Stimulated activated CD8-positive, alpha-beta memory T cell treated with anti-CD3 and anti-CD28 coated beads, Interleukin-7, amount 100 ng/mL, for 1 hour (primary cell): ENCODE measurements at places on chromosomes 4 and X.

DNA sequence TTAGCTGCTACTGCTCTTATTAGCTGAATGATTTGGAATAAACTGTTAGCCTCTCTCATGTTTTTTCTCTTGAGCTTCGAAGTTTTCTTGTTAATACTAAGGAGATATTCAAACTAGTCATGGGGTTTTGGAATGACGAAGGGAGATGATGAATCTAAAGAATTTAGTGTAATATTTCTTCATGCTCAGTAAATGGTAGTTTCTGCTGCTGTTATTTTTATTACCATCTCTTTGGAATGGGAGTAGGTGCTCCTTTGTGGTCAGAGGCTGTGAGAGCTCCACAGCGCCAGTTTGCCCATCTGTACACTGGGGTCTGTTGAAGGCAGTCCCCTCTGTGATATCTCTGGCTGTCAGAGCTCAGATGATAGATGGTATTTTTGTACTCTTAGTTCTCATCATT lies 33.7 kb downstream of the HTT start:
- no peak for DNase-seq

DNA sequence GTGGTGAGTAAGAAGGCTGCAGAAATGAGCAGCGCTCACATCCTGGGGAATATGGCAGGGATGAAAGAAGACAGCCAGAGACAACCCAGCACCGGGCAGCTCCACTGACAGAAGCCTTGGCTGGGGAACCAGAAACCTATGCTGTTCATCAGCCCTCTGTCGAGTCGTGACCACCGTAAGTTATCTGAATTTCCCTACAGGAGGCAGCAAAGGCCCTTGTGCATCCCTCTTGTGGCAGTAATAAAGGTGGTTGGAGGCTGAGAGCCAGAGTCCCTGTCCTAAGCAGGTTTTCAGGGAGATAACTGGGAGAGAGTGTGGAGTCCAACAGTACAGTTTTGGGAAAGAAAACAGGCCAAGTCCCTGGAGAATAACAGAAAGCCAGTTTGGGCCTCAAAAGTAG lies 194.0 kb upstream of the BOD1L1 start:
- no peak for DNase-seq

GRCh38 chrX:16416588-16416987 lies 233.4 kb upstream of the S100G start:
- no peak for DNase-seq

DNA sequence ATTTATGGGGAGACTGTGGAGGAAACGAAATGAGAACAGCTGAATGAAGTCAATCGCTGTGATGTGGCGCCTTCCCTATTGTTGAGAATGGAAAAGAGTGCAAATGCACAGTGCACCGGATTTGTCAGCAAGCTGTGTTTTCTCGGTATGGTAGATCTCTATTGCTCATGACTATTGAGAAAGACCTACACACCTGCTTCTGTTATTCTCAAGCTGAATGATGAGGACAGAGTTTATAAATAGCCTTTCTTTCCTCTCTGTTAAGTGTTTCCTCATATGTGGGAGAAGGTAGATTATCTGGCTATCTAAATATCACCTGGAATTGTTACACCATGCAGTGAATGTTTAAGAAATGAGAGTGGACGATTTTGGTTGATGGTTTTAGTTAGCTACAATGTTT lies 650.7 kb downstream of the IL1RAPL1 start:
- DNase-seq, result no peak

- DNase-seq, result no peak
These were observed 77.4 kb downstream of the PSAPL1 start for GRCh38 chr4:7357323-7357722.

DNA sequence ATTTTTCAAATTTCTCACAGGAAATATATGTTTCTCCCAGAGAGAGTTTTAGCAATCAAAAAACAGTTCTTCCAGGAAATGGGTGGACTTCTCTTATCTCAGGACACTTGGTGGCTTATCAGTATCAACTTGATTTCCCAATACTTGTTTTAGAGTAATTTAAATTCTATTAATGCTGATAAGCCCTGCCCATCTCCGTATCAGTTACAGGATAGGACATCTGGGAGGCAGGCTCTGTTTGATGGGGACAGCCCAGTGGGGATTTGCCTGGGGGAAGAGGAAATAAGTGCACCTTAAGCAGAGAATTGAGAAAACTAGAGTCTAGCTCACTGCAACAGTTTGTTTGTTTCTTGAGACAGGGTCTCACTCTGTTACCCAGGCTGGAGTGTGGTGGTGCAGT lies 43.2 kb upstream of the PDGFRA start:
- no peak for DNase-seq

- no peak for DNase-seq
These were observed 89.0 kb upstream of the LIMCH1 start for GRCh38 chr4:41448934-41449333.

DNA sequence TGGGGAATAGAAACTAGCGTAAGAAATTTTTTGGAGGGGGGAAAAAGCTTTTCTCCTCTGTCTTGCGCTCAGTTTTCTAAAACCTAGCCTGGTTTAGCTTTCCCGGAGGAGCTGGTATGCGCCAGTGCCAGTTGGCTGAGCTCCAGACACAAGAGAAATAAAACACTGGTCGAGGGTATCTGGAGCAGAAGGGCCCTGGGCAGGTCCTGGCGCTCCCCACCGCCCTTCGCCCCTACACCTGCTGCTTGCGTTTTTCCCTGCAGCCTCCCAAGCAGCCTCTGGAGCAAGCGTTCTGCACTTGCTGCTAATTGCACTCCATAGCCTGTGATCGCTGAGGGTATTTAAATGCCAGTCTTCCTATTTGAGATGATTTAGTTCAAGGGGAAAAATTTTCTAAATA lies 816 bp downstream of the EREG start:
- no peak for DNase-seq

DNA sequence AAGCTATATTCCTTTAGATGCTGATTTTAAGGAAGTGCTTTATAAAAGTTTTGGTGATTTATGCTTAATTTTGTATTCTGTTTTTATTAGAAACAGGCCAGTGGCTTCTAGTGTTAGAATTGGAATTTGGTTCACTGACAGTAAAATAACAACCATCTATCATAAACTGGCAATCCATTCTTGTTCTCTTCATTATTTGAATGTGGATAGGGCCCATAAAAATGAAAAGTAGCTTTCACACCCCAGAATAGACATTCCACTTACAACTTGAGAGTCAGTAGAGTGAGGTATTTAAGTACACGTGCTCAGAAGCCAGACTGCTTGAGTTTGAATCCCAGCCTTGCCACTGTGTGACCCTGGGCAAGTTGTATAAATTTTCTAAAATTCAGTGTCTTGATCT lies 232.4 kb upstream of the CTSO start:
- DNase-seq, result no peak

- DNase-seq, result no peak
These were observed 367.4 kb downstream of the UNC5C start for GRCh38 chr4:95181243-95181995.

DNA sequence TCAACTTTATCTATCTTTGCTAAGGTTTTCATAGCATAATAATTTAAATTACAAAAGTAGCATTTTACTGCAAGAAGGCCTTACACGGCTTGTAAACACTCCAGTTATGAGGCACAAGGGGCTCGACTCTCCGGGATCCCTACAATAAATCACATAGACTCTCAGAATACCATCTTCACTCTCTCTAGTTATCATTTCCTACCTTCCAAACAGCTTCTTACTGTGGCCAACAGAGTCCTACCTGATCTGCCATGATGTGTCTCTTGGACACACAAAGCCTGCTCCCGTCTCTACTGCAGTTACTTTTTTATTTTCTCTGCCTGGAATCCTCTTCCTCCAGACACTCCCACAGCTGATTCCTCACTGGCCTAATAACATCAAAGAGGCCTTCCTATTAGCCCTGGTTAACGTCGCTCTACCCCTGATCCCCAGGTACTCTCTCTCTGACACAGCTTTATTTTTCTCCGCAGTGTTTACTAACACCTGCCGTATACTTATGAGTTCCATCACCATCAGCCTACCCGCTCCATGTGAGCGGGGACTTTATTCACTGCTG lies 559.6 kb upstream of the DIPK2B start:
- DNase-seq, result no peak

- DNase-seq, result no peak
These were observed 232.7 kb downstream of the FSTL5 start for GRCh38 chr4:161931089-161931488.

DNA sequence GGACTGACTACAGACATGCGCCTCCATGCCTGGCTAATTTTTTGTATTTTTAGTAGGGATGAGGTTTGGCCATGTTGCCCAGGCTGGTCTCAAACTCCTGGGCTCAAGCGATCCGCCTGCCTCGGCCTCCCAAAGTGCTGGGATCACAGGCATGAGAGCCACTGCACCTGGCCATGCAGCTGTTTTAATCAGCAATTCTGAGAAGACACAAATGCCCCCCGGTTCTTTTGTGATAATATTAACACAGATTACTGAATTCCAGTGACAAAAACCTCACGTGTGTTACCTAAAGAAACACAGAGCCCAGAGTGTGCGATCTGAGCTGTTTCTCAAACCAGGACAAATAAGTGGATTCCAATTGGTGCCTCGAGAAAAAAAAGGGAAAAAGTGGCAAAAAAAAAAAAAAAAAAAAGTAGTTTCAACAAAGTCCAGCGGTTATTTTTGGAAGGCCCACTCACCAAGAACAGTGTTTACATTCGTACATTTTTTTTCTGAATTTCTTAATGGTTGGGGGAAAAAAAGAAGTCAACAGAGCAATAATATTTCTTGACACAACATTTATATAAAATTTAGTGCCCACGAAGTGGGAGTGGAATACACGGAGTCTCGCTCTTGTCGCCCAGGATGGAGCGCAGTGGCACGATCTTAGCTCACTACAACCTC lies 17.2 kb downstream of the DHRSX start:
- DNase-seq, result no peak

DNA sequence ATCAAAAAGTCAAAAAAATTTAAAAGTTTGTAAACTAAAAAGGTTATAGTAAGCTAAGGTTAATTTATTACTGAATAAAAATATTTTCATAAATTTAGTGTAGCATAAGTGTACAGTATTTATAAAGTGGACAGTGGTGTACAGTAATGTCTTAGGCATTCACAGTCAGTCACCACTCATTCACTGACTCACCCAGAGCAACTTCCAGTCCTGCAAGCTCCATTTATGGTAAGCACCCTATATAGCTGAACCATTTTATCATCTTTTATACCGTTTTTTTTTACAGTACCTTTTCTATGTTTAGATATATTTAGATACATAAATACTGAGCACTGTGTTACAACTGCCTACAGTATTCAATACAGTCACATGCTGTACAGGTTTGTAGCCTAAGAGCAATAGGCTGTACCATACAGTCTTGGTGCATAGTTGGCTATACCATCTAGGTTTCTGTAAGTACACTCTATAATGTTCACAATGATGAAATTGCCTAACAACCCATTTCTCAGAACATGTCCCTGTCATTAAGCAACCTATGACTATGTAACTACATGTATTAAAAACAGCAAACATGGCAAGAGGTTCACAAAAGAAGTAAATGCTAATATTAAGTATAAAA lies 18.6 kb downstream of the ACSL4 start:
- no peak for DNase-seq

DNA sequence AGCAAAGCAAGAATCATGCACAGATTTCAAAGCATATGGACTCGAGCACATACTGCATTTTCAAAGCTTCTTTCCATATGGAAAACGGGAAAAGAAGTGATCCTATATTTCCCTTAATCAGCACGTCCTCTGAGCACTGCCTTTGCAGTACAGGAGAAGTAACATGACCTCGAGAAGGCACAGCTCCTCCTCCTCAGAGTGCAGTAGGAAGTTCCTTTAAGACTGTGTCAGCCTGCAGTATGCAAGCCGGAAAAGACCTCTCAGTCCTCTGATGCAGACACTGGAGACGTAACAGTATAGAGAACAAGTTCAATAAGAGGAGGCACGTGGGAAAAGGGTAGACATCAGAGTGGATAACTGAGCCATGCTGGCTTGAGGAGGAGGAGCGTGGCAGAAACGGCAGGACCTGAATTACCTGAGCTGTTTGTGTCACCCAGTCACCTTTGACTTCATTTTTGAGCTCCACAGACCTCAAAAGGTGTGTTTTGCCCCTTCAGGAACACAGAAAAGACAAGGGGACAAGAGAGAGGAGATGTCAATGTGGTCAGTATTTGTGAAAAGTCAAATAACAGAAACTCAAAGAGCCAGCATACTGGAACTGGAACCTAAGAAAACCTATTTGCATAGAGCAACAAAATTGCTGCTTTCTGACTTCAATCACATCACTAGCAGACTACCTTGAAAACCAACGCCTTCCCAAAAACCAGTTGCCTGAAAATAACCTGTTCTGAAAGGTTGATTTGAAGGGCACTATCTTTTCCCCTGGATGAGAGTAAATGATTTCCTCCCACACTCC lies 20.8 kb downstream of the IRF2 start:
- DNase-seq, result no peak

GRCh38 chrX:40573763-40574162 lies 7.0 kb upstream of the ATP6AP2 start:
- no peak for DNase-seq

GRCh38 chrX:80556148-80556547 lies 135.9 kb downstream of the TENT5D start:
- DNase-seq, result no peak

DNA sequence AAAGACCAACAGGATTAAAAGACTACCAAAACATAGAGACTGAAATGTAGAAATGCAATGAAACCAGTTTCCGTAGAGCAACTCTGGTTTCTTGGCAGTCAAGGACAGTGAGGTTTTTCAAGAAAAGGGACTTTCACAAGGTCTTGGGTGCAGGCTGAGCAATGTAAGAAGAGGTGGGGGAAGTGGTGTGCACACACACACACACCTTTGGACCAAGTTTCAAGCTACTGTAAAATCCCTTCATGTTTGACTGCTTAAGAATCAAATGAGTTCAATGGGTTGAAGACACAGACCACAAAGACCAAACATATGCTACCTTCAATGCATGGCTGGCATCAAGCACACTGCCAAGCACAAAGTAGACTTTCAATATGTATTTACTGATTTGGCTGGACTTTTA lies 17.8 kb upstream of the MCF2 start:
- no peak for DNase-seq

GRCh38 chr4:2767046-2767704 lies 11.0 kb upstream of the TNIP2 start:
- no peak for DNase-seq

DNA sequence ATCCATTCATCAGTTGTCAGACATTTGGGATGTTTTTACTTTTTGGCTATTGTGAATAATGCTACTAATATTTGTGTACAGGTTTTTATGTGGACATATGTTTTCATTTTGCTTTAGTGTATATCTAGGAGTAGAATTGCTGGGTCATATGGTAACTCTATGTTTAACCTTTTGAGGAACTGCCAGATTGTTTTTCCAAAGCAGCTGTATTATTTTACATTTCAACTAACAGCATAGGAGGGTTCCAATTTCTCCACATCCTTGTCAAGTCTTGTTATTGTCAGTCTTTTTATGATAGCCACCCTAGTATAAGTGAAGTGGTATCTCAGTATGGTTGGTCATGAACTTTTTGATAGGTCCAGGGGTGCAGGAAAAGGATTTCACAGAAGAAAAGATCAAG lies 114.5 kb upstream of the FAM9C start:
- DNase-seq, result no peak
